ENCODE measurements at places on chromosomes 4 and X.

- DNase-seq, result no peak
Observed at GRCh38 chr4:147571036-147571770, 46.0 kb upstream of the TMEM184C start.

- no peak for DNase-seq
Observed at GRCh38 chr4:102253860-102254259, 91.4 kb downstream of the SLC39A8 start.

DNA sequence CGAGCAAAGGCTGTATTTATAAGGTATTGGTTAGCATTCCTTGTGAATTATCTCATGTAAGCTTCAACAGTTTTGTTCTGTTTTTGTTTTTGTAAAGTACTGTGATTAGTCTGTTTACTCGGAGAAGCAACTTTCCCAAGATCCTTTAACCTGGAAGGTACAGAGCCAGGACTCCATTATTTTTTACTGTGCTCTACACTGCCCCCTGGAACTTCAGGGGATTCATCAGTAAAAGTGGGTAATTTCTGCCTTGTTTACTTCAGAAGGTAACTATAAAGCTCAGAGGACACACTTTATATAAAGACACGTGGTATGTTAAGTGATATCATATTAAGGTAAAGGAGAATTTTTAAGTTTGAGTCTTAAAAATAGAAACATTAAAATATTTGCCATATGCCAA lies 124.9 kb downstream of the IQCM start:
- no peak for DNase-seq

GRCh38 chrX:93538575-93538974 lies 134.8 kb downstream of the NAP1L3 start:
- no peak for DNase-seq

GRCh38 chr4:139686130-139686529 lies 20.5 kb downstream of the MGST2 start:
- DNase-seq, result no peak

- no peak for DNase-seq
Observed at GRCh38 chr4:96145601-96146000, 305.7 kb downstream of the PDHA2 start.

DNA sequence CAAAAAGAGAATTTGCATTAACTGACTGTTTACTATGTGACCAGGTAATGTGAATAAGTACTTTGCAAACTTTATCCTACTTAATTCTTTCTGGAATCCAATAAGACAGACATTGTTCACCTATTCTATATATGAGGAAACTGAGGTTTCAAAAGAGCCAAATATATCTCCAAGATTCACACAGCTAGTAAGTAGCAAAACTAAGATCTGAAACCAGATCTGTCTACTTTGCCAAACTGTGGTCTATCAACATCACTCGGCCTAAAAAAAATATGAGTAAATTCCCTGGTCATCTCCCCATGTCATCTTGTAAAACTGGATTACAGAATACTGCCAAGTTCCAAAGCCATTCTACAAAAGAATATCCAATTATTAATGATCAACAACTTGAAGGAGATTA lies 52.8 kb downstream of the ANAPC10 start:
- no peak for DNase-seq

DNA sequence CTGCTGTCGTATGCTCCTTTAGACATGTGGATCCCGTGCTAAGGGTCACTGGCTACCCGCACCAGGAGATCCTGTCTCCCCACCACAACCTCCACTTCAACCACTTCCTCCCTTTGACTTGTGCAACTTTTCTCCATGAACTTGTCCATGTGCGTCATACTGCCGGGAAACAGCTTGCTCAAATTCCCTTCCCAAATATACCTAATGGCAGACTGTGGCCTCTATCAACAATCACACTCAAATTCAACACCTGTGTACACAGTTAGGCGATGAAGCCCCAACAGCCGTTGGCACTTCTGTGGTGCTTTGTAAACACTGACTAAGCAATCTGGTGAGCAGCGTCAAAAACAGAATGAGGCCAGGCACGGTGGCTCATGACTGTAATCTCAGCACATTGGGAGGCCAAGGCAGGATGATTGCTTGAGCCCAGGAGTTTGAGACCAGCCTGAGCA lies 49.5 kb downstream of the CD99L2 start:
- peak; percentile 34 for DNase-seq

- DNase-seq, result no peak
Observed at GRCh38 chr4:106063009-106063408, 167.7 kb downstream of the NPNT start.

DNA sequence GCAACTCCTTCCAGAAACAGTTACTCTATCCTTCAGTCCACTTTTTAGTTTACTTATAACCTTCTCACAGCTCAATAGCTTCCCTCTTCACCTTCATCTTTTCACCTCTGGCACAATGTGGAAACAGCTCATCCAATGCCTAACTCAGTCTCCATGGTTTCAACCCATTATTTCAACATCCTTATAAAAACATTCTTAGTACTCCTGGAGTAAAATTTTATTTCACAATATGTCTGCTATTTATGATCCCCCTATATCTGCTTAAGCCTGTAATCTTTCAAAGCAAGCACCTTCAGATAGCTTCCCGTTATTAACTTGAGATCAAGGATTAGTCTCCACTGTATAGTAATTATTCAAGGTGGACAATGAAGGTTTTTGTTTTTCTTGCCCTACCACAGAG lies 156.3 kb downstream of the GASK1B start:
- DNase-seq, result no peak

GRCh38 chrX:35786271-35786670 lies 11.9 kb upstream of the MAGEB16 start:
- no peak for DNase-seq

DNA sequence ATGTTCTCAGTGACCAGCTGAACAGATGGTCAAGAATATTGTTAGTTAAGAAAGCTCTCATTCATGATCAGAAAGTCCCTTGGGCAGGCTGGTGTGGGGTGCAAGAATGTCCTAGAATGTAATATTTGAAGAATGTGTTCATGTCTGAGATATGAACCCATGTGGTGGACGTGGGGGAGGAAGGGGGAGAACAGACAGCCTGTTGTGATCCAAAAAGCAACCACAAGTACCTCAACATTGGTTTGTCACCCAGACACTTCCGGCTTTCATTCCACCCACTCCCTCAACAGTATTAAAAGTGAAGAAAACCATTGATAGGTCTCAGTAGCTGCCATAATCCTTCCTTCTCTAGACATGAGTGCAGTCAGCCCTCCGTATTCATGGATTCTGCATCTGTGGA lies 82.2 kb downstream of the MAML3 start:
- no peak for DNase-seq

- no peak for DNase-seq
Observed at GRCh38 chr4:76729460-76729859, 168.5 kb downstream of the SOWAHB start.

DNA sequence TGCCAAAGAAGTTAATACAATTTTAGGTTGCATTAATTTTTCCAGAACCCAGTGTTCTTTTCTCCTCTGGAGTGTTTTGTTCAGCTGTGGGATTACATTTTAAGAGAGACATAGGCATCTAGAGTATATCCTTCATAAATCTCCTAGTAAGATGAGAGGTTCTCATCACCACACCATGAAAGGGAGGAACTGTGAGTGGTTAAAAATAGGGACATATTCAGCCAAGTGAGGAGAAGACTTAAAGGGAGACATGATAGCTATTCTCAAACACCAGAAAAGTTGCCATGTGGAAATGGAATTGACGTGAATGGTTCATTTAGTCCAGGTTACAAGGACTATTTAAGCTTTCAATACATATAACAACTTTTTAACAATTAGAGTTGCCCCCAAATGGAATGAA lies 6.5 kb upstream of the MRPL1 start:
- no peak for DNase-seq

All from NCI-H1105 (cell line).